ENCODE measurements at places on chromosomes 4 and X.

- DNase-seq, result no peak
These were observed 56.6 kb downstream of the SPRY1 start for GRCh38 chr4:123453061-123453680.

GRCh38 chr4:8599091-8599460 is 6.5 kb downstream of the CPZ start:
- no peak for DNase-seq

DNA sequence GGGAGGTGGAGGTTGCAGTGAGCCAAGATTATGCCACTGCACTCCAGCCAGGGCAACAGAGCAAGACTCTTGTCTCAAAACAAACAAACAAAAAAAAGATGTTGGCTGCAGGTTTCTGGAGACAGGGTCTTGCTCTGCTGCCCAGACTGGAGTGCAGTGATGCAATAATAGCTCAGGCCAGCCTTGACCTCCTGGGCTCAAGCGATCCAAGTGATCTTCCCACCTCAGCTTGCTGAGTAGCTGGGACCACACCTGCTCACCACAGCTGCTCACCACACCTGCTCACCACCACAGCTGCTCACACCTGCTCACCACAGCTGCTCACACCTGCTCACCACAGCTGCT is 29.9 kb upstream of the CPLX1 start:
- DNase-seq, result no peak

- DNase-seq, result peak; percentile 80
These were observed 97.1 kb downstream of the MRPL1 start for GRCh38 chr4:77959566-77960338.
